ENCODE measurements at places on chromosomes 5 and 9. TPM values are rescaled to one million over a fixed set of nuclear protein-coding genes. Genes with fewer than 3 reads are reported as not detected.

DNA sequence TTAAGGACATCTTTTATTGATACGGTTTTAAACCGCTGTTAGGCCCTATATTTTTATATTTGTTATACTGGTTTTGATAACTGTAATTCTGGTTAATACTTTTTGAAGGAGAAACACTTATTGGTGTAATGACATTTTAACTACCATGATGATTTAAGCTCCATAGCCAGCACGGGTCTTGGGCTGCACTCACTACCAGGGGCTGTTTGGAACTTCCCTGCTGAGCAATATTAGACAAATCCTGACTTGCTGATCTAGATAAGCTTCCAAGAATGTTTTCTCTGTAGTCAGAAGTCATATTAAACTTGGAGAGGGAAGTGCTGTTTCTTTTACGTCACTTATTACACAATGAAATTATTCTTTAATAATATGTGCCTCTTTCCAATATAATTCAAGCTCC, 540.0 kb upstream of the GRAMD2B start:
- H3K4me1 ChIP-seq, result no peaks in the 10 kb centered on the region
- no peaks in the 10 kb centered on the region for H3K27me3 ChIP-seq
- H3K27ac ChIP-seq, result no peak overlapping the region
- H3K4me3 ChIP-seq, result no peak overlapping the region
- H3K36me3 ChIP-seq, result no peaks in the 10 kb centered on the region

- H3K27me3 ChIP-seq, result no peaks in the 10 kb centered on the region
- no peak overlapping the region for H3K4me3 ChIP-seq
- DNase-seq, result no peak
- no peaks in the 10 kb centered on the region for H3K36me3 ChIP-seq
- no peak overlapping the region for H3K27ac ChIP-seq
Observed at GRCh38 chr5:168875832-168876231, 296.7 kb upstream of the PANK3 start.

The ADAMTS16 gene
- total RNA-seq, result not detected

The SLC25A48 gene
- total RNA-seq, result 2.8 TPM

The AK8 gene
- 0.42 TPM for total RNA-seq

The SPINK13 gene
- not detected for total RNA-seq

The C5orf52 gene
- total RNA-seq, result not detected
